ENCODE measurements at places on chromosomes 13 and 19.

GRCh38 chr19:35438096-35438495, 10.0 kb upstream of the FFAR2 start:
- no peak for DNase-seq

DNA sequence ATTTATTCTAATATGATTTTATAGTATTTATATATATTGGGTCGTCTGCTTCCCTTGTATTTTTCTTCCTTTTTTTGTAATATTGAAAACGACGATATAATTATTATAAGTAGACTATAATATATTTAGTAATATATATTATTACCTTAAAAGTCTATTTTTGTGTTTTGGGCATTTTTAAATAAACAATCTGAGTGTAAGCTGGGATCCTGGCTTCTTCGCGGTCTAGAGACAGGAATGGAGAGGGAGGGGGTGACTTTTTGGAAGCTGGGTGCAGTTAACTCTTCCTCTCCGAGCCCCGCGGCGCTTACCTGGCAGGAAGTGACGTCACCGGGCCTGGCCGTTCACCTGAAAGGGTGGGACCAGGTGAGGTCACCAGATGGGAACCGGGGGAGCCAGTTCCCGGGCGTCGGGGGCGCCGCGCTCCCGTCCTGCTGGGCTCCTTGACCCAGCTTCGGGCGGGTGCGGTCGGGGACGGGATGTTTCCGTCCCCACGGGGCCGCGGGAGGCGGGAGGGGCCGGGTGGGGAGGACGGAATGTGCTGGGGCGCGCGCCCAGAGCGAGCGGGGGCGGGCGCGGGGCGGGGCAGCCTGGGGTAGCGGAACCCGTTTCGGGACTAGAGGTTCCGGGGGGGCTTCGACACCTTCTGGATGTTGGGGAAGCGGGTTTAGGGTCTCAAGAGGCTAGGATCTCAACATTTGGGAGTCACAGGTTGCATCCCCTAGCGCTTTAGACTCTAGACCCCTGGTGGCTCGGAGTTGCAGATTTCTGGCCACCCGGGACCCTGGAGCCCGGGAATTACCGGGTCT, 2.8 kb downstream of the ZFP36 start:
- DNase-seq, result peak; percentile 96

- no peak for DNase-seq
These were observed 11.2 kb upstream of the ARHGEF18 start for GRCh38 chr19:7337380-7338194.

DNA sequence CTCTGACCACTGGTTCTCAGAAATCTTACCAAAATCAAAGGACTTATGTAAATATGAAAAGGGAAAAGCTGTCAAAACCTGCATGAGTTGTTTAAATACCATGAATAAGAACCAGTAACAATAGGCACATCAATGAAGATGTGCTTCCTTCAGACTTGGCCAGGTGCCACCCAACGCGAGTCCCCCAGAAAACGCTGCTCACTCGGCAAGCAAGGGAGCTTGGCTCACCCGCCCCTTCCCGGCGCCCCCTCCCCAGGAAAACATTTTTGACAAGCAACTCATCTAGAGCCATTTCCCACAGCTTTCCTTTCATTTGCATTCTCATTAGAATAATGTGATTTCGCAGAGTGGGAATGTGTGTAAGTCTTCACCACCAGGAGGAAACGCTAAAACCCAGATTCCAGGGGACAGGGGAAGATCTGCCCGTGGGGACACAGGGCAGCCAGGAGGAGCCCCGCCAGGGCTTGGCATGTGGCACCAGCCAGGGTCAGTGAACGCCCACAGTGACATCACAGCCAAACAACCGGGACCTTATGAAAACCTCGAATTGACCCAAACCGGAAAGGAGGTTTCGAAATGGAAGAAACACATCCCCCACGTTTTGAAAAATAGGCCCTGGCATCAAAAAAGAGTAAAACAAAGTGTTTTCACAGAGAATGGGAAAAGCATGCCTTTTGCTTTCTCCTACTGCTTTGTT, 366.2 kb upstream of the TSHZ3 start:
- peak; percentile 74 for DNase-seq

DNA sequence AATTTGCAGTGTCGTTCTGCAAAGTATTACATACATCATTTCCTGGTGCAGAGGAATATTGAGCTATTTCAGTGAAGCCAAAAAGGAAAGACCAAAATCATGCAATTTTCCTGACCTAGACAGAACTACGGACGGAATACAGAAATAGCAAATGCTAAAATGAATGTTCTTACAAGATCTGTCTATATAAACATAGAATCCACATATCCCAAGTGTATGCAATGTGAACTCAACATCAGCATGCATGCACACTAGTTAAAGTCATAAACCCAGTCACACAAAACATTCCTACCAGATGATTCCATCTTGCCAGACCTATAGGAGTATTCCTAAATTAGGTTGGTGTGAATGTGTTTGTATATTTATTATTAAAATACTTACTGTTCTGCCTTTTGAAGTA, 383.7 kb upstream of the ZNF507 start:
- DNase-seq, result no peak

DNA sequence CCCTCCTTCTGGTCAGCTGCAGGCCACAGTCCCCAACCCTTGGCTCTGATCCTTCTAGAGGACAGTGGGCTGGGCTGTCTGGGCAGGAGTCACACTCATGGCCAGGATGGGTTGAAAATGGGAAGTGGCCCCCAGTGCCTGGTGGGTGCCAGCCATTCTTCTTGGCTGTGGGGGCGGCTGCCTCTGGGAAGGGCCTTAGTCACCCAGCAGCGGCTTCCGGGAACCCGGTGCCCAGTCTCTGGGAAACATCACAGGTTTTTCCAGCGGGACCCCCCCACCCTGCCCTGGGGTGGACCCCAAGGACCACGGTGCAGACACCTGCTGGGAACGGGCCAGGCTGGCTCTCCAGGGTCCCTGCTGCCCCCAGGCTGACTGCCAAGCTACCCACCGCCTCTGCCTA, 27.3 kb upstream of the SLC7A10 start:
- no peak for DNase-seq

GRCh38 chr19:51824281-51825005, 29.5 kb downstream of the FPR3 start:
- DNase-seq, result no peak

- no peak for DNase-seq
These were observed 81.2 kb downstream of the NHLRC3 start for GRCh38 chr13:39119422-39119821.

DNA sequence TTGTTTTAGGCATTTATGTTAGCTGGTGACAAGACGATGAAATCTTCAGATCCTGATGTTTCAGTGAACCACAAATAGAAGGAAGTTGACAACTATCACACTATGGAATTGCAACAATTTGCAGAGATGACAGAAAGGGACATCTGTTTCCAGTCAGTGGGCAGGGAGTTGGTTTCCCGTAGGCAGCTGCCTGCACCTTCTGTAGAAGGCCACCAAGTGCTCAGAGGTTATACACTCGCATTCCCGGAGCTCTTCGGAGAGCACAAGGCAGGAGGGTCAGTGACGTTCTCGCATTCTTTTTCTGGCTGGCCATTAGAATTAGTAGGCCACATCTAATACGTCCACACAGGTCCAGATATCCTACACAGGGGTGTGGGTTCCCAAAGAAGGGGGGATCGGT, 129.4 kb downstream of the SHISA2 start:
- no peak for DNase-seq

- no peak for DNase-seq
These were observed 402.7 kb downstream of the TBC1D4 start for GRCh38 chr13:75079226-75079625.

- DNase-seq, result no peak
These were observed 1658.6 kb downstream of the OLFM4 start for GRCh38 chr13:54687173-54687572.

DNA sequence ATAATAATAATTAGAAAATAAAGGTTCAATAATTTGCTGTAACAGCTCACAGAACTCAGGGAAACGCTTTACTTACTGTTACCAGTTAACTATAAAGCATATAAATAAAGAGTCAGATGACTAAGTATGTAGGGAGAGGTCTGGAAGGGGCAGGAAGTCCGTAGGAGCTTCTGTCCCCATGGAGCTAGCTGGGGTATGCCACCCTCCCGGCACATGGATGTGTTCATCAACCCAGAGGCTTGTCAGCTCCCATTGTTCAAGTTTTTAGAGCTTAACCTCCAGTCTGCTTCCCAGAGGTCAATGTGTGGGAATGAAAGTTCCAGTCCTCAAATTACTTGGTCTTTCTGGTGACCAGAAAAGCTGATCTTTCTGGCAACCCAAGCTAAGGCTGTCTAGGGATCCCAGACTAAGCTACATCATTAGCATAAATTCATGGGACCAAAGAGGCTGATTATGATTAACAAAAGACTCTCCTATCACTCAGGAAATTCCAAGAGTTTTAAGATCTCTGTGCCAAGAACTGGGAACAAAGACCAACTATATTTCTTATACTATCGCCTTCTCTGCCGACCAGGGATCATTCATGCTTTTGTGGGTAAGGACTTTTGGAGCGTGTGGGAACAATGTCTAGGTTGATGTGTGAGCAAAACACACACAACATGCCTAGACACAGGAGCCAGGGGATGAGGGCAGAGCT, 31.7 kb upstream of the ZNF507 start:
- no peak for DNase-seq

DNA sequence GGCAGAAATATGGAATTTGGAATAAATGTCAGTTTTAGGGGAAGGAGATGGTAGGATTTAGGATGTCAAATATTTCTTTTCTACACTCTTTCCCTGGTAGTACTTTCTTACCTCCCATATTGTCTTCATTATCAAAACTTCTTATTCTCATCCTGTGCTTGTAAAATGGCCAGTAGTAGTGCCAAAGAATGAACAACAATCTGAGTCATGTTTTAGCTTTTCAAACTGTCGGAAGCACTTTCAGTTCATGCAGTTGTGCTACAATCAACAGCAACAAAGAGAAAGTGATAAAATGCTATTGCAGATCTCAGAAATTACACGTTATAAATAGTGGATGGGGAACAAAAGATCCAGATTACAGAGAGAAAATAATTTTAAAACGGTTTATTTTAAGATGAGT, 193.7 kb upstream of the RXFP2 start:
- DNase-seq, result no peak

DNA sequence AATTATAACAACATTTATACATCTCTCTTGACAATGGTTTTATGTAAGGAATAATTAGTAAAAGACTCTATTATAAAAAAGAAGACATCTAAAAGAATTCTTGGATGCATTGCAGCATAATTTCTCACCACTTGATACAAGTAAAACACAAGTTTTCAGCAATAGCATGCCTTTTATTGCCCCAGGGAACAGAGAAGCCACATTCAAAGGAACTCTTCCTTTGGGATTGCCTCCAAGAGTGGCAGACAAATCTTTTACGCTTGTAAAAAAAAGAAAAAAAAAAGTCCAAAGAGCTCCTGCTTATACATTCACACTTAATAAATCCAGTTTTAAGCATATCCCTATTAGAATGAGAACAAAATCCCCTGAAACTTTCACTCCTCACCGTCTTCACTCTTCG, 2357.8 kb upstream of the PCDH20 start:
- no peak for DNase-seq

- no peak for DNase-seq
These were observed 7.0 kb downstream of the CAB39L start for GRCh38 chr13:49436890-49437289.

All from suprapubic skin (tissue), 4 donors.